ENCODE measurements at places on chromosomes 11 and 22.

- no peak for DNase-seq
Measured at GRCh38 chr11:18088966-18089365, 16.9 kb downstream of the SAAL1 start.

GRCh38 chr22:49825944-49826602 lies 1.6 kb downstream of the BRD1 start:
- peak; percentile 21 for DNase-seq

- DNase-seq, result no peak
Measured at GRCh38 chr11:131544591-131544990, 174.2 kb downstream of the NTM start.

DNA sequence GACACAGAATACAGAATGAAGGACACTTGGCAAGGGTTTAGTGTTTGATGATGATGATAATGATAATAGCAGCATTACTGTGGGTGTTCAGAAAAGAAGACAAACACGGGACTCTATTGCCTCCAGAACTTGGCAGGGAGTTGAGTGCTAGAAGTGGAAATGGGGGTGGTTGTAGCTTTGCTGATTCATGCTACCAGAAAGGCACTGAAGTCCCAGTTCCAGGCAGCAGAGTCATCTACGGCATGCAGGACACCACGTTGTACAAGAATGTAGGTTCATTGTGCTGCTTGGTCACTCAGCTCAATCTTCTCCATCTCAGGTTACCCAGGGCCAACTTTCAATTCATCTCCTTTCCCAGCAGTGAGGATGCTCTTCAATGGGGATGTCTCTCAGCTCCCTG lies 115.7 kb downstream of the NTM start:
- no peak for DNase-seq

- DNase-seq, result no peak
Measured at GRCh38 chr11:8067567-8067928, 13.5 kb upstream of the TUB start.

GRCh38 chr22:32576553-32577253 lies 102.1 kb downstream of the FBXO7 start:
- peak; percentile 44 for DNase-seq

DNA sequence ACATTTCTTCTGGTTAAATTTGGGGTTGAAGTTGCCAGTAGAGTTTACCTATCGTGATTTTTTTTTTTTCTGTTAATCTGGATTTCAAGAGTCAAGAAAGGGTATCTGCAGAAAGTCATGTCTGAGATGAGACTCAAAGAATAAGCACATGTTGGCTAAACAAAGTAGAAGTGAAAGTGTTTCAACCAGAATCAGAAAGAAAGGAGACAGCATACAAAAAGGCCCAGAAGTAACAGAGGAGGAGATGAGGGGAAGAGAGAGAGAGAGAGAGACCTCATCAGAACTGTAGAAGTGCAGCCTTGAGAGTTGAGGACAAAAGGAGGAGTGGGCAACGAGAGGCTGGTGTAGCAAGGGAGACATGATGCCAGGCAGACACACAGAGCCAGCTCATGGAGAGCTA lies 54.9 kb downstream of the SVIP start:
- DNase-seq, result no peak

DNA sequence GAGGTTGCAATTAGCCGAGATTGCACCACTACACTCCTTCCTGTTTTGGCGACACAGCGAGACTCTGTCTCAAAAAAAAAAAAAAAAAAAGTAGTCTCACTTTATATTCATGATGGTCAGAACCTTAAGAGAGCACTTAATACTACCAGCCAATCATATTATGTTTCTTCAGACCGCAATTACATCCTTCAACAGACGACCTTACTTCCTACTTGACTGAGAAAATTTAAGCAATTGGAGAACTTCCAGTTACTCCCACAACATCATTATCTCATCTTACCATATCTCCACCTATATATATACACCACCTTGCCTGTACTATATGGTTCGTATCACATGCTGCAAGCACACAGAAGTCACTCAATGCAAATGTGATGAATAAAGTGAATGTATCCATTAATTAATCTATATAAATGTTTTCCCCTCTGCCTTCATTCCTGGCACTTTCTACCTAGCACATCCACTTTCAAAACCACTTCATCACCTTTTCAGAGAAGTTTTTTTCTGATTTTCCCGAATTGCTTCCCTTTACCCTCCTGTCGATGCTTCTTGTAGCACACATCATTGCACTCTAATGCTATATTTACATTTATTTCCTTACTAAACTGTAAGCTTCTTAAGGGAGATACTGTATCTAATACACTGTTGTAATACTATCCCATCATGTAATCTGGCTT lies 13.8 kb downstream of the ATP5MG start:
- no peak for DNase-seq

DNA sequence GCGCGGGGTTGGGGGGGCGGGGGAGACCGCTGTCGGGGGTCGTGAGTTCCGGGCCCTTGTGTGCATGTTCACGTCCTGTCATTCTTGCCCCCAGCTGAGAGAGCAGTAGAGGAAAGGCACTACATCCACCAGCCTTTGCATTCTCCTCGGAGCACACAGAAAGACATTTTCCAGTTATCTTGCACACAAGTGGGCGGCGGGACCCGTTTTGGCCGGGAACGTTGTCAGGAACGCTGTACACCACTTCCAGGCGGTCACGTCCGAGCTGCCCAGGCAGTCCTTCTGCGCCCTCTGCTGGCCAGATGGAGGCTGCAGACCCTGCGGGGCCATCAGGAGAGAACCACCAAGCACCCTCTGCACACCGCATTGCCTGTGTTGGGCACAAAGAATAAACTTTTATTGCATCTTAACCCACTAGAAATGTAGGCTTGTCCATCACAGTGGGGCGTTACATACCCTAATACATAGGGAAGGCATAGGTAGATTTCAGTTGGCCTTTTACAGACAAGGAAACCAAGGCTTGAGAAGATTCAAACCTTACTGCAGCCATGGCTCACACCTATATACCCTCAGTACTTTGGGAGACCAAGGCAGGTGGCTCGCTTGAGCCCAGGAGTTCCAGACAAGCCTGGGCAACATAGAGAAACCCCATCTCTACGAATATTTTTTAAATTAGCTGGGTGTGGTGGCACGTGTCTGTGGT lies 2.8 kb upstream of the CDKN1C start:
- DNase-seq, result peak; percentile 96

DNA sequence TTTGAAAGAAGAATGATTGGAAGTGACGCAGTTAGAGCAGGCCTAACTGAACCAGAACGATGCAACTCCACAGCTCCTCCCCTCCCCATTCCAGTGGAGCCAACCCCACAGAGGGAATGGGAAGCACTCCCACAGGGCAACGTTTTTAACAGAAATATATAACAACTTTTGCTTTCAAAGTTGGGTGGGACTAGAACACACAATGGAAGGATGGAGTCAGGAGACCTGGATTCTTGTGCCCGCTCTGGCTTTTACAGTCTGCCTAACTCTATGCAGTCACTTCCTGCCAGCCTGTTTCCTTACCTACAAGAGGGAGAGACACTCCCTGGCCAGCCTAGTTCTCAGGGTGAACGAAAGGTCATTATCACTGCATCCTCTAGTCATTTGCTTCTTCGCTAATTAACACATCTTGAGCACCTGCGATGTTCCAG lies 75.5 kb downstream of the PACSIN2 start:
- no peak for DNase-seq

- no peak for DNase-seq
Measured at GRCh38 chr11:71140206-71140919, 112.0 kb downstream of the SHANK2 start.

GRCh38 chr22:31272522-31273446 lies 19.5 kb downstream of the PIK3IP1 start:
- peak; percentile 80 for DNase-seq

DNA sequence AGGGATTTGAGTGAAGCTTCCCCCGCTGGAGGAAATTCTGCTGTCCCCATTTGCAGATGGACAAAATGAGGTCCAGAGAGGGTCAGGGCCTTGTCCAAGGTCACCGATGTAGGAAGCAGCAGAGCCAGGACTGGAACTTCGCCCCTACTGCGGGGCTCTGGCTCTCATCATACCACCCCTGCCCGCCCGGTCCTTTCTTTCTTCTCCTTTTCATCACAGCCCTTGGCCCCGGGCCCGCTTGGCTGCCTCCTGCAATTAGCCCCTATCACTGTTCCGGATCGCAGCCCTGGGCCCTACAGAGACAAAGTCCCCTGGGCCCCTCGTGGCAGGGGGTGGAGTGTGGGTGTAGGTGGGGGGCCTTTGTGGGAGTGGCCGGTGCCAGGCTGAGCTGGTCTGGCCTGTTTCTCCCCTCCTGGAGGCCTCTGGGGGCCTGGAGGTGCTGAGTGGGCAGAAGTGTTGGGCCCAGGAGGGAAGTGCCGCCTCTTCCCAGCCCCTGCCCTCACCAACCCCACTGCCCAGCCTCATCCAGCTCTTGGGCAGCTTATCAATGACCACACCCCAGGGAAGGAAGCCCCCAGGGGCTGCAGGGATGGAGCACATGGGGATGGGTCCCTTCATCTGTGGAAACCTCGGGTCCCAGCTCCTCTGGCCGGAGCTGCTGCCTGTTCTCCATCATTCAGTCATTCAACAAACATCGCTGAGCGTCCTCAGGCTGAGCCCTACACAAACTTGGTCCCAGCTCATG lies 3.4 kb downstream of the EMID1 start:
- no peak for DNase-seq

- no peak for DNase-seq
Measured at GRCh38 chr11:31844351-31844750, 33.2 kb upstream of the PAX6 start.

- no peak for DNase-seq
Measured at GRCh38 chr11:297051-297585, 2.2 kb downstream of the IFITM5 start.

Data from tongue (tissue), 3 donors.